NCI-H510A (cell line): ENCODE measurements at places on chromosomes 16 and 17.

DNA sequence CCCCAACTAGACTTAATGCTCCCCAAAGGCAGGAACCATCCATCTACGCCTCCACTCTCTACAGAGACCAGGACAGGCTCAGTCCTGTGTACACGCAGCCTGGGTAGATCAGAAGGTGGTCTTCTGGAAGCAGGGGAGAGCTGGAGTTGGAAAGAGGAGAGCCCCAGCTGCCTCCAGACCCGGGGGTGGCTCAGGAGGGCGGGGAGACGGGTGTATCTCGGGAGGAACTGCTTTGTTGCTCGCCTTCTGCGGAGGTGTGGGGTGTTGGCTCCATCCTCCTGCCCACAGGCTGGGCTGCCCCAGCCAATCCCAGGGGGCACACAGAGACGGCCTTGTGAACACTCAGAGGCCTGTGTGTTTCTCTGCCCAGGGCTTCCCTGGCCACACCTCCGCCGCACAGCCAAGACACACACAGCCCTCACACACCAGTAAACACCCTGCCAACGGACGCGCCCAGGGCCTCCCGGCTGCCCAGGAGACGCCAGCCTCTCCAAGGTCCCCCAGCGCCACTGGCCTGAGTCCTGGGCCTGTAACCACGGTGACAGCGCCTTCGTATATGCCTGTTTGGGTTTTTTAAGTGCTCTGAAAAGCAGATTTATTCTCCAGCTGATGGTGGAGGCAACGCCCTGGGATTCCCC is 143.4 kb upstream of the CDC42EP4 start:
- no peak for DNase-seq

GRCh38 chr17:10018461-10018891 is 113.4 kb upstream of the RCVRN start:
- DNase-seq = no peak

DNA sequence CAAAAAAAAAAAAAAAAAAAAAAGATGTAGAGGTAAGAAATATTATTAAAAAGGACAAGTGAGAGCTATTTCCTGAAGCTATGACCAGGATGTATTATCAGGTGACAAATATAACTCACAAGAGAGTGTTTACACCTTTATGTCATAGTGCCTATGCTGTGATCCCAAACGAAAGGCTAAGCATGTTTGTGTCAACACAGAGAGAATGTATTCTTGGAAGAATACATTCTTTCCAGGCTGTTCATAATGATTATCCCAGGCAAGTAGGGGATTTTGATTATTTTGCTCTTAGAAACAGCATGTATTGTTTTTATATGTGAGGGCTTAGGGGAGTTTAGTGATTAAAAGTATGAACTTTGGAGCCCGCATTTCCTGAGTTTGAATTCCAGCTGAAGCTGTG is 175.0 kb downstream of the SPECC1 start:
- DNase-seq = no peak

DNA sequence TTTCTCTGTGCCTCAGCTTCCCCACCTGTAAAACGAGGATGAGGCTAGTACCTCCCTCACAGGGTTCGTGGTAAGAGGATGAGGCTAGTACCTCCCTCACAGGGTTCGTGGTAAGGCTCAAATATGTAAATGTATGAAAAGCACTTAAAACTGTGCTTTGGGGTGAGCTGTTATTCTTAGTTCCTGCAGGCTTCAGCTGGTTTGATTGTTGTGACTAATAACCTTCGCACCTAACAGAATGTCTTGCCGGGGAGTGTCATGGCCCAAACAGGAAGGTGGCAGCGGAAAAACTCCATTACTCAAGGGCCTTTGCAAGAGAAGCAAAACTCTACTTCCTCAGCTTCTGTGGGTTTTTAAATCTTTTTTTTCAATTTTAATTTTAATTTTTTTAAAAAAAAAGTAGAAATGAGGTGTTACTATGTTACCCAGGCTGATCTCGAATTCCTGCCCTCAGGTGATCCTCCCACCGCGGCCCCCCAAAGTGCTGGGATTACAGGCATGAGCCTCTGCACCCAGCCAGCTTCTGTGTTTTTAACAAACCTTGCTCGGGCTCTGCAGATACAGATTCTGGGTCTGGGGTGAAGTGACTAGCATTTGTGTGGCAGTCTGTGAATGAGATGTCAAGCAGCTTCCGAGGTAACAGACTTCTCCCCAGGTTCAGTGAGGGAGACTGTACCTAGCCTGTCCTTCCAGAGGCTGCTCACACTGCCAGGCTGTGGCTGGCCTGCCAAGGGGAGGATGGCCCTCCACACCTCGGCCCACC is 103.0 kb downstream of the RAB11FIP4 start:
- no peak for DNase-seq

DNA sequence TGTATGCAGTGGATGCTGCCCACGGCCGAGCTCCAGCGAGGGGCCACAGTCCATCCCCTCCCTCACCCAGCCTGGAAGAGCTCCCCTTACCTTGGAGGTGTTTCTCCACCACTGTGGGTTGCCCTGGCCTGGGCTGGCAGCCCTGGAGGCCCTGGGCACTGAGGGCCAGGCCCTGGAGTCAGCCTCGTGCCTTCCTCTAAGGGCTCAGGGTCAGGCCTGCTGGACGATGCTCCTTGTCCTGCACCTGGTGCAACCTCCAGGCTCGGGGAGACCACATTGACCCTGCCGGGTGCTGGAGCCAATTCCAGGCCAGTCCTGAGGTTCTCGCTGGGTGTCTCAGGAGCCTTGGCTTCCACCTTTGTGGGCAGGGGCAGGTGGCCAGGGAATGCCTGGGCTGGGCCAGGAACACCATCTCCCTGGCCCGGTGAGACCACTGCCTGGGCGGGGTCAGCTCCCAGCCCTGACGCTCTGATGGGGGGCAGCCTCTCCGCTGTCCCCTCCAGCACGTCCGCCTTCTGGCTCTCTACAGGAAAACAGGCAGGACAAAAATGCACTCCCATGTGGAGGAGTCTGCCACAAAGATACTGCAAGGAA is 10.4 kb downstream of the MYLK3 start:
- DNase-seq = no peak

DNA sequence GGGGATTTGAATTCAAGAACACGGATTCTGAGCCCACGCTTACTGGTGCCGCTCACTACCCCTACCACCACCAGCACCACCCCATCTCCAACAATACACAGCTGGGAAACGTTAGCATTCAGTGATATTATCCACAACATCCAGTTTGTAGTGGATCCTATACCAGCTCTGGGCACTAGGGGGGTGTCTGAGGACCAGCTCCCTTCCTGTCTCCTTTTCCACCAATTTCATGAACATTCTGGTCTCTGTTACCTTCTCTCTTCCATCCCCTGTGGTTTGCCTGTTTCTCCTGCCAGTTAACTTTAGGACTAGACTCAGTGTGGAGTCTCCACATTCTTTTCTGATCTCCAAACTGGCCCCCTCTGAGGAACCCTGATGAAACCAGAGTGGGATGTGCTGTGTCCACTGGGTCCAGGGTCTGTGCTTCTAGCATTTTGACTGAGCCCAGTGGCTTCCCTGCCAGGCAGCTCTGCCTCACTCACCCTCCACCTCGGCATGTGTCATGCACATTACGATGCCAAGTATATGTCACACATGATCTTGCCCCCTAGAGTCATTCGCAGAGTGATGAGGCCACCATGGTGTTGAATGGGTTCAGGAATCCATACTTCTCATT is 187.0 kb upstream of the CDH13 start:
- no peak for DNase-seq

DNA sequence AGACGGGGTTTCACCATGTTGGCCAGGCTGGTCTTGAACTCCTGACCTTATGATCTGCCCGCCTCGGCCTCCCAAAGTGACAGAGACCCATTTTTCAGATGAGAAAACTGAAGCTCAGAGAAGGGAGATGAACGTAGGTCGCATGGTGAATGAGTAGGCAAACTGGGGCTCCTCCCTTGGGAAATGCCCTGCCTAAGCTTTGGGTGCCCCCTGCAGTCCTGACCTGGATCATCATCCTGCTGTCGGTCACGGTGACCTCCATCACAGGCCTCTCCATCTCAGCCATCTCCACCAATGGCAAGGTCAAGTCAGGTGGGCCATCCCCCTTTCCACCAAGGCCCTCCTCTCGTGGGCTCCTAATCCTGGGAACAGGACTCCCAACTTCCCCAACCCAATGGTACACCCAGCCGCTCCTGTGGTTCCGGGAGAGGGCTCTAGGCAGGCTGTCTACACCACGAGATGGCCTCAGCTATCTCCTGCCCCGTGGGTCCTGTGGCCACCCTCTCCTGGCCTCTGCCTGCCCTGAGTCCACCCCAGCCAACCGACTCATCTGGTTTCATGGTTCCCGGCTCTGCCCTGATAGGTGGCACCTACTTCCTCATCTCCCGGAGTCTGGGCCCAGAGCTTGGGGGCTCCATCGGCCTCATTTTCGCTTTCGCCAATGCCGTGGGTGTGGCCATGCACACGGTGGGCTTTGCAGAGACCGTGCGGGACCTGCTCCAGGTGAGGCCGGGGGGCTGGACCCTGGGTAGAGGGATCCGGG is 4.7 kb downstream of the SLC12A3 start:
- DNase-seq = no peak
